ENCODE measurements at places on chromosomes 2 and 18.

- no peak for DNase-seq
Observed at GRCh38 chr2:12990523-12990922, 273.8 kb downstream of the TRIB2 start.

DNA sequence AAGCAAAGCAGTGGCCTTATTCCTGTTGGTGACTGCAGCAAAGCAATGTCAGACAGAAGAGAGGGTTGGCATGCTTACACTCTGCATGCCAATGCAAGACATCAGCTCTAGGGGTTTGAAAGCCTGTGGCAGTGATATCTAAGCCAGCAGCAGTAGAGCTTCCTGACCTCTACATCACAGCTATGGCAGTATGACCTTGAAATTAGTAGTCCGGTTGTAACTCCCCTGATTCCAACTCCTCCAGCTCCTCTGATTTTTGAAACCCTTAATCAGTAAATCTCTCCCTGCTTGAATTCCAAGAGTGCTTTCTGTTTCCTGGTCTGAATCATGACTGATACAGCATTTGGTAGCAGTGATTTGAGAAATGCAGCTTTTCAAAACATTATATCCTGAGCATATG, 60.0 kb upstream of the LRP1B start:
- DNase-seq = no peak

GRCh38 chr2:62292190-62292589, 96.3 kb downstream of the B3GNT2 start:
- no peak for DNase-seq

DNA sequence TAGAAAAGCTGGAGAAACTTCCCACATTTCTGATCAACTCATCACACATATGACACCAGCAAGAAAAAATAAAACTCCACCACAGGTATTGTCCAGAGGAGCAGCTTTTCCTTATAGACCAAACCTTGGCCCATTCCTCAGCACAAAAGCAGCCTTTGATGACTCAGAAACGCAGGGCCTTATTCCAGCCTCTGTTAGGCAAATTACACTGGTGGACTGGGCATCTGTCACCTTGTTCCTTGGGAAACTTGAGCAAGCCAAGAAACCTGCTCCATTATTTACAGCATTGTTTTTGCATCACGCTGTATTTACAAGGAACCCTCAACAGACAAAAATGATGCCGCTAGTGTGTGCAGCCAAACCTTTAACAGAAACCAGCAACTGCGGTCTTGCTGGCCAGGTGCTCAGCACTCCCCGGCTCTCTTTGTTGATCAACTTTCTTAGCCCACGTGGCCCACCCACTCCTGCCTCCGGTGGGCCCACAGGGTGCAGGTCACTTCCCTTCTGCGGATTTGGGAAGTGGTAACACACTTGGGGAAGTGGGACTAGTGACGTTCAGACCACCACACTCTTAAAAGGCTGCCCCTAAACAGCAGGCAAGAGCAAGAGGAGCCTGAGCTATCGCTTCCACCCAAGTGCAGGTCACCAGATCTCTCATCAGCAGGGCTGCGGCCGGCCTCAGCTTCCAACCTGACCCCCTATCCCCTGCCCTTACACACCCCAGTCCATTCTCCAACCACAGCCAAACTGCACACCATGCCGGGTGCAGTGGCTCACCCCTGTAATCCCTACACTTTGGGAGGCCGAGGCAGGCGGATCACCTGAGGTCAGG, 1.5 kb downstream of the AP1S3 start:
- DNase-seq = no peak

DNA sequence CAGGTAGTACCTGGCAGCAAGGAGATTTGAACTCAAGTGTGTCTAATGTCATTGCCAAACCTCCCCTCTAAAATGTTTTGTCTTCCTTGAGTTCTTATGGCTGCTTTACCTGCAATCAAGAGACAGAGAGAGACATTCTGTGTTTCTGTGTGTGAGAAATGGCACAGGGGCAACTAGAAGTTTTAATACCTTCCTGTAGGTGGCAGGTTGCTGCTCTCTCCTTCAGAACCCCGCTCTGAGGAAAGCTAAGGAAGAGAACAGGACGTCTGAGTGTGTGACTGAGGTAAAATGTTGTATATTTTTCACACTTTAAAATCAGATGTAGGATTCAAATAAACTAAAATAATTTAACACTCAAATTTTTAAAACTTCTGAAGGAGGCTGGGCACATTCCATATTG, 19.2 kb downstream of the DTNA start:
- DNase-seq = no peak

DNA sequence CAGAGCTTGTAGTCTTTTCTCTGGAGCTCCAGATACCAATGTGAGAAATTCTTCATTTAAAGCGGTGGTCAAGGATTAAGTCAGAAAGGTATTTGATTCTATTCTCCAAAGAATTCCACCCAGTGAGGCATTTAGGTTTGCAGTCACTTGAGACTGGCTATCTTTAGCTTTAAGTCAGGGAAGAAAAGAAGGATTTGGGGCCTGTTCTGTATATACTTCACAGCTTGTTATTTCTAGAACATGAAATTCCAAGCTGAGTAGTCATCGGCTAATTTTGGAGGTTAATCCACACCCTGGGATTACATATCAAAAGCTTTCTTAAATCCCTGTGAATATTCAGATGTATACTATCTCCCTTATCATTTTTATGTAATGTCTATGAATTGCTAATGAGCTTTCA, 39.4 kb downstream of the MYOM1 start:
- DNase-seq = no peak
